Pulmonary artery endothelial cell (primary cell): ENCODE measurements at places on chromosomes 16 and 17.

- no peak for DNase-seq
Measured at GRCh38 chr17:37506678-37507077, 17.0 kb downstream of the DUSP14 start.

GRCh38 chr17:72270273-72270924, 149.6 kb downstream of the SOX9 start:
- DNase-seq, result no peak

GRCh38 chr16:51112323-51112722, 38.7 kb downstream of the SALL1 start:
- no peak for DNase-seq

GRCh38 chr16:66422366-66422765, 4.7 kb upstream of the BEAN1 start:
- DNase-seq, result no peak

GRCh38 chr16:78705694-78706093, 606.2 kb downstream of the WWOX start:
- DNase-seq, result no peak

- DNase-seq, result no peak
Measured at GRCh38 chr17:80110927-80111701, 9.7 kb downstream of the GAA start.
